Esophagus muscularis mucosa (tissue), 4 donors: ENCODE measurements at places on chromosomes 16 and 17. TPM values are rescaled to one million over a fixed set of nuclear protein-coding genes. Genes with fewer than 3 reads are reported as not detected.

GRCh38 chr16:8575399-8575798 lies 14.9 kb downstream of the TMEM114 start:
- DNase-seq = no peak

DNA sequence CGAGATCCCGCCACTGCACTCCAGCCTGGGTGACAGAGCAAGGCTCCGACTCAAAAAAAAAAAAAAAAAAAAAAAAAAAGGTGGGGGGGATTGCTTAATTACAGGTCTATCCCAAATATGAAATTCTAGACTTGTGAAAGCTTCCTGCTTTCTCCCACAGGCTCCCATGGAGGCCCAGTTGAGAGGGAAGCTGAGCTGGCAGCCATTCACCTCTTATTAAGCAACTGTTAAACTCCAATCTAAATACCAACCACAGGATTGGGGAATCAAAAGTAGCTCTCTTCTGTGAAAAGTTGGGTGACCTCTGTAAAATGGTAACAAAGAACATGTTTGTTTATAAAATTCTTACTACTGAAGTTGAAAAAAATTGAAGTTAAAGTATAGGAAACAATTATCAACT lies 45.8 kb upstream of the STAC2 start:
- no peak for DNase-seq

DNA sequence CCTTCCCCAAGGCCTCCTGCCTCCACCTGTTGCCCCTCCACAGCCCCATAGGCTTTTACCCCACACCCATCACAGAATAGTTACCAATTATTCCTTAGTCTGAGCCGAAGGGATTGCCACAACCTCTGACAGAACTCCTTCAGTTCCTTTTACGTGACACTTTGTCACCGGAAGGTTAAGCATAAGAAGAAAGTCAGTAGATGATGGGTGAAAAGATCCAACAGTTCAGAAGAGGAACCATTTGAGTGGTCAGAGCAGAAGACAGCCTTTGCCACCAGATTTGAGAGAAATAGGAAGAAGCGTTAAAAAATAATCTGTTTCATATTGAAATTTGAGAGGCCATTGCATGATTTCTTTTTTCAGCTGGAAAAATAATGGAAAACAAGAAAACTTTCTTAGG lies 1.2 kb downstream of the SRR start:
- no peak for DNase-seq

GRCh38 chr16:86455116-86455515 lies 55.2 kb upstream of the FOXF1 start:
- DNase-seq = no peak

- DNase-seq = no peak
Measured at GRCh38 chr17:77146882-77147281, 6.1 kb downstream of the SEC14L1 start.

GRCh38 chr17:6554871-6555330 lies 1.5 kb downstream of the PITPNM3 start:
- no peak for DNase-seq

- no peak for DNase-seq
Measured at GRCh38 chr16:14015461-14015860, 55.7 kb upstream of the MRTFB start.

- no peak for DNase-seq
Measured at GRCh38 chr17:51032850-51033249, 87.8 kb downstream of the SPAG9 start.

- no peak for DNase-seq
Measured at GRCh38 chr17:57975044-57975443, 13.0 kb downstream of the VEZF1 start.

- no peak for DNase-seq
Measured at GRCh38 chr17:3003296-3004149, 59.9 kb downstream of the OR1D5 start.

- DNase-seq = no peak
Measured at GRCh38 chr16:13829697-13830299, 90.2 kb upstream of the ERCC4 start.

DNA sequence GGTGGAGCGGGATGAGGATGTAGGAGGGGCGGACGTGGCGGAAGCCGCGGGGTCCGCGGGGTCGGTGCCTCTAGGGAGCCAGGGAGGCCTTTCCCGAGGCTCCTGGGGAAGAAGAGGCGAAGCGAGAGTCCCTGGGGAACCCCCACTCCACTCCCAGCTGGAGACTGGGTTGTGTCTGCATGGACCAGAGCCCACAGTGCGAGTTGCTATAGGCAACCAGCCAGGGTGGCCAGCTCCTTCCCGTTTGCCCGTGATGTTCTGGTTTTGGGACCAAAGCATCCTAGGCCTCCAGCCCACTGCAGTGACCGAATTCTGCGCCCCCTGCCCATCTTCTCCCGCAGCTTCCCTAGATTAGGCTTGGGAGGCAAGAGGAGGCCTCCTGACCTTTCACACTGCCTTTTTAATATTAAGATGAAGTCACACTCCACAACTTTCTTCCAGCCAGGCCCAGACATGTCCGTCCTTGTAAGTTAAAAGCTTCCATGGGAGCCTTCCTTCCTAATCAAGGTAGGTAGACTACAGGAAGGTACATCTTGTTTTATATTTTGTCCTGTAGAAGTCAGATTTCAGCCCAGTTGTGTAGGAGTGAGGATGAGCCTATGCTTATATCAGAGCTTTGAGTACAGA lies 469 bp downstream of the AMZ2 start:
- no peak for DNase-seq

The KRTAP3-1 gene
- total RNA-seq = not detected

The ITGB3 gene
- total RNA-seq = 50.5 TPM

The IL32 gene
- total RNA-seq = 13.7 TPM

The VPS35L gene
- total RNA-seq = 37.0 TPM
